ENCODE measurements at places on chromosomes 6 and 20. TPM values are rescaled to one million over a fixed set of nuclear protein-coding genes. Genes with fewer than 3 reads are reported as not detected.

DNA sequence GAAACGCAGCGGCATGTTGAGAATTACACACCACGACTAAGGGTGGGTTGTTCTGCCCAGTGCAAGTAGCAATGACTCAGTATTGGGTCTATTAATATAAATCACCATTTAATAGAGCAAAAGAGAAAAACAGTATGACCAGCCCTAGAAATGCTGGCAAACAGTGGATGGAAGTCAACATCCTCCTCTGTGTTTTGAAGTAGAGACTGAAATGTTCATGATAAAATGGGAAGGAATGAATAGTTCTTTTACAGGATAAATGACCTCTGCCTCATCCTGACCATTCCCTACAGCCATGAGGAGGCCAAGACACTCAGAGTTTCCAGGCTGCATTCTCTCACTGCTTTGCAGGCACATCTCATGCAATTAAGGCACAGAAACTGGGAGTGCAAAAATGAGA is 111.8 kb downstream of the PSMB1 start:
- no peak for DNase-seq

DNA sequence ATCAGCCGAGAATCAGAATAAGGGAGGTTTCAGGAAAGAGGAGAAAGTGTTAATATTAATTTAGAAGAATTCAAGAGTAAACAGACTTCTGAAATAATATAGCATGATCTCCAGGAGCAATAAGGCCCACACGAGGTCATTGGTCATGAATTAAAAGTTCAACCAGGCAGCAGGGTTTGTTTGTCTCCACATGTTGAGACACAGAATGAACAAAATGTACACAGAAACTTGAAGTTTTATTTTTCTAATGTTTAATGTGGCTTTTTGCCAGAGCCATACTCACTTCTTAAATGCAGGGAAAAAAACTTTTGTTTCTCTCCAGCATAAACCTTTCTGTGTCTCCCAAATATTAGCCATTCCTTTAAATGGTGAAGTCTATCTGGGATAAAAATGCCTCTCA is 504.5 kb downstream of the HDGFL1 start:
- DNase-seq = no peak

- no peak for DNase-seq
Observed at GRCh38 chr6:128357392-128358130, 162.8 kb downstream of the PTPRK start.

DNA sequence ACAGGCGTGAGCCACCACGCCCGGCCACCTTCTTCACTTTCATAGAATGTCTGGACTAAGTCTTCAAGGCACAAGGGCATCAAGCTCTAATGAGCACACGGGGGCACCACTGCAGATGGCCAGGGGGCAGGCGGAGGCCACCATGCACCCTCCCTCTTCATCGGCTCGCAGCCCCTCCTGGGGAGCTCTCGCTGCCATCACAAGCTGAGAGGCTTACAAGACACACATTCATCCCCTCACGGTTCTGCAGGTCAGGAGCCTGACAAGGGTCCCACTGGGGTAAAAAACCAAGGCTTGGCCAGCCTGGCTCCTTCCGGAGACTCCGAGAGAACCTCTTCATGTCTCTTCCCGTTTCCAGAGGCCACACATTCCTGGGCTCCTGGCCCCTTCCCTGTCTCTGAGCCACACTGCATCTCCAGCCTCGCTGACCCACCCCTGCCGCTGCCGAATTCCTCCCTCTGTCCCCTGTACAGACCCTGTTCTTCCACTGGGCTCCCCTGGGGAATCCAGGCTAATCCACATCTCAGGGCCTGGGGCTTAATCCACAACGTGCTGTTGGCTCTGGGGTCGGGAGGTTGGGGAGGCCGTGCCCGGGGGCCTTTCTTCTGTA is 19.8 kb downstream of the DLL1 start:
- DNase-seq = peak; percentile 37

The SLC32A1 gene
- total RNA-seq = not detected

All from right lobe of liver (tissue), 6 donors.